ENCODE measurements at places on chromosomes 7 and 10.

DNA sequence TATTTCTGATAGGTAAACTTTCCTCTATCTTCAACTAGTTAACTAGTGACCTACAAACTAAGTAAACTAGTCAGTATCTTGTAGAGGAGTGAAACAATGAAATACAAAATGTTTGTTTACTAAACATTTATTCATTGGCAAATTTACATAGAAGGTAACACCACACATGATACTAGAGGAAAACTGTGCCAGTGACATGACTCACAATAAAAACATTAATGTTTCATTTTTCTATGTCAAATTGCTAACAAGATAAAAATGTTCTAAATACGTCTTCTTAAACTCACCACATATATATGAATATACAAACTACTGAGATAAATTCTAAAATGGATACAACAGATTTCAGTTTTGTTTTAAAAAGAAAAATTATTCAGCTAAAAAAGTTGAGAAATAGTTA lies 471.3 kb downstream of the PARD3 start:
- DNase-seq, result no peak

DNA sequence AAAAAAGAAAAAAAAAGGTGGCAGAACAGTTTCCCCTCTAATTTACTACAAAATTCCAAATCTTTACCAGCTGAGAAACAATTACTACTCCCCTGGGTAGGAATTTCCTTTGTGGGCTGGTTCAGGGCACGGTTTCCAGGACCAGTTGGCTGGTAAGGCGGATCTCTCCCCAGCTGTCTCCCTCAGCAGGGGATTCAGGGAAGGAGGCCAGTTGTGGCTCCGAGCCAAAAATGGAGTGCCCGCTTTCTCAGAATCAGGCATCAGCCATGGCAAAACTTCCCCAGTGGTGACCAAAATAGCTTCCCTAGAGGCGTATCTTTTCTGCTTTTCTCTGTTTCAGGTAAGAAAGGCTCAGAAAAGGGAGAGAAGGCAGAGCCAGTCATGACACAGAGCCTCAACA lies 91.2 kb downstream of the ZNF22 start:
- no peak for DNase-seq

DNA sequence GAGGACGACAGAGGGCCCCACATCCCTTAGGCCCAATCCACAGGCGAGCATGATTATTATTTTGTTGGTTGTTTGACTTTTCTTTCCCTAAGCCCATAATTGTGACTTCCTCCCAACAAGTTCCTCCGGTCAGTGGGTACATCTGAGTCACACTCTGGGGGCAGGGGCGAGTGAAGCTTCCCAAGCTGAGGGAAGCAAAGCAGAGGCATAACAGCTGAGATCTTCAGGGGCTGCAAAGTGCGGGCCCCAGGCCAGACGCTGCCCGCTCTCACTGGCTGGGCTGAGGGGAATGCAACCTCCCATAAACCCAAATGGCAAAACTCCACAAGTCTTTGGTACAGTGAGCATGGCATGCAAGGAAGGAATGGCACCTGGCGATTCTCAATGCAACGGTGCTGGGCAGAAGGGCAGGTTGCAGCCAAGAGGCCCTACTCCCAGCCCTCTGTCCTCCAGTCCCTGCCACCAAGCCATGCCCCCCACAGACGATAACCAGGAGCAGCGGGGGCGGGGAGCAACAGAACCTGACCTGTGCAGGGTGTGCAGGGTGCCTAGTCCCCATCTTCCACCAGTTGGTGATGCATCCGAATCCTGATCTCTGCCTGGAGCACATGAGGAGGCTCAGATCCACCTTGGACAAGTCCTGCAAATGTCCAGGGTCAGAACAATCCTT lies 25.3 kb downstream of the TNS3 start:
- no peak for DNase-seq

- no peak for DNase-seq
These were observed 730.9 kb downstream of the GRID1 start for GRCh38 chr10:85635650-85636049.

DNA sequence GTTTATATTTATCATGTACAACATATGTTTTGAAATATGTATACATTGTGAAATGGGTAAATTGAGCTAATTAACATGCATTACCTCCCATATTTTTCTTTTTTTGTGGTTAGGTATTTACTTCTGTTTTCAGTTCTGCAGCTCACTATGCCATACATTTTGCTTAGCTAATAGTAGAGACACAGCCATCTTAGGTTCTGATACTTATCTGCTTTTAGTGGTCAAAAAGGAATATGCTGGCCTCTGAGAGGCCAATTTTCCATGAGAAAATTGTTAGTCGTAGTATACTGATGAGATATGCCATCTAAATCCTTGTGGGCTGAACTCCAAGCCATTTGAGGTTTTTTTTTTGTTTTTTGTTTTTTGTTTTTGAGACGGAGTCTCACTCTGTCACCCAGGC lies 31.0 kb downstream of the SGPL1 start:
- no peak for DNase-seq

DNA sequence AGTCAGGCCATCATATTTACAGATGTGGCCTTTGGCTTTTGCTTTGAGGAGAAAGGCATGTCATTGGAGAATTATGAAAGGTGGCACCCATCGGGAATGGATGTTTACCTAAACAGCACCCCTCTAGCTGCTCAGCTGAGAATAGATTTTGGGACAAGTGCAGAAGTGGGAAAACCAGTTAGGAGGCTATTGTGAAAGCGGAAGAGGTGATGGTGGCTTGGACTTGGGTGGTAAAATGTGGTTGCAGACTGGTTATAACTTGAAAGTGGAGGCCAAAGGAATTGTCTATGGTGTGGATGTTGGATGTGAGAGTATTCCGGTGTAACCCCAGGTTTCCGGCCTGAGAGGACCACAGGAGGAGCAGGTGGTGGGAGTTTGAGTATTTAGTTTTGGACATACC lies 5.2 kb upstream of the SLC12A9 start:
- no peak for DNase-seq

- DNase-seq, result no peak
These were observed at the start of gene GPRIN2 for GRCh38 chr10:46556515-46557318. TSS of gene GPRIN2 (minus strand) at chr10:46556658. CDS start at chr10:46550736, 5,922 bp downstream.

GRCh38 chr7:43078794-43079193 lies 33.7 kb upstream of the HECW1 start:
- DNase-seq, result no peak

DNA sequence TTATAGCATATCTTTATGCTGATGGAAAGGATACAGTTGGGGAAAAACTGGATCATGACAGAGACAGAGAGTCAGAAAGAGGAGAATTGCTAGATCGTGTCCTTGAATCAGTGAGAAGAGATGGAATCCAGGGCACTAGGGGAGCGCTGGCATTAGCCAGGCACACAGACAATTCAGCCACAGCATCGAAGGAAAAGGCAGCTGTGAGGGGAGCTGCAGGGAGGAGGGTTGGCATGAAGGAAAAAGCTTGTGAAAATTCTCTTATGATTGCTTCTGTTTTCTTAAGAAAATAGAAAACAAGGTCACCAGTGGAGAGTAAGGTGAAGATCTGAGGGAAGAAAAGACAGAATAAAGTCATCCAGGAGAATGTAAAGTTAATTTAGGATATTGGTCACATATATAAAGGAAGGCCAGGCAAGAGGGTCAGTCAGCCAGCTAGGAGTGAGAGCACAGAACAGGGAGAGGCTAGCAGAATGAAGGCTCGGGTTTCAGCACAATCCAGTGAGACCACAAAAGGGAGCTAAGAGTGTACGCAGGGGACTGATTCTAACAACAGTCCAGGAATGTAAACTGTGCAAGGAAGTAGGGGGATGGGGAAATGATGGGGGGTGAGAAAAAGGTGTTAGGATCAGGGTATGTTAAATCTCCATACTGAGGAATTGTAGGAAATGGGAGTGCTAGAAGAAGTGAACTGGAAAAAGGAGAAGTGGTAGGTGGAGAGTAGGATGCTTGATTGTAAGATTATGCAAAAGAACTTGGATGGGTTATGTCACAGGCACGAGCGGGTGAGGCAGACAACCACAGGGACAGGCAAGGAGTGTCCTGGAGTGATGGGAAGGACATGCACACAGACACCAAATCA lies 112.0 kb downstream of the RNF32 start:
- no peak for DNase-seq

GRCh38 chr10:90930070-90930837 lies 9.4 kb upstream of the ANKRD1 start:
- no peak for DNase-seq

GRCh38 chr10:106000721-106001120 lies 1163.8 kb downstream of the SORCS1 start:
- no peak for DNase-seq

DNA sequence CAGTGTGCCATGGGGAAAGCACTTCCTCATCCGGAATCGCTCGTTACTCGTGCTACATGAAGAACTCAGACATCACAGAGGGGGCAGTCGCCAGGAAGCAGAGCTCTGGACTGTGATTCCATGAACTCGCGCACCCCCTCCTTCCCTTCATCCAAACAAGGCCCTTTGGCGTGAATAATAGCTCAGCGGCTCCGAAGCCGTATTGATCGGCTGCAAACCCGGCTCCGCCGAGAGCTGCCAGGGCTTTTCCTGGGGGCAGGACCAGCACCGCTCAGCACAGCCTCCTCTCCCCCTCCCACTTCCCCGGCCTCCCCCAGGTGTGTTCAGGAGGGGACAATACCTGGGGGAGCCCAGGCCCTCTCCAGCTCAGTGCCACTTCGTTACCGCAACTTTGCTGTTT lies 129.0 kb upstream of the TCF7L2 start:
- DNase-seq, result no peak

- no peak for DNase-seq
These were observed 73.8 kb upstream of the SFMBT2 start for GRCh38 chr10:7484456-7485243.

DNA sequence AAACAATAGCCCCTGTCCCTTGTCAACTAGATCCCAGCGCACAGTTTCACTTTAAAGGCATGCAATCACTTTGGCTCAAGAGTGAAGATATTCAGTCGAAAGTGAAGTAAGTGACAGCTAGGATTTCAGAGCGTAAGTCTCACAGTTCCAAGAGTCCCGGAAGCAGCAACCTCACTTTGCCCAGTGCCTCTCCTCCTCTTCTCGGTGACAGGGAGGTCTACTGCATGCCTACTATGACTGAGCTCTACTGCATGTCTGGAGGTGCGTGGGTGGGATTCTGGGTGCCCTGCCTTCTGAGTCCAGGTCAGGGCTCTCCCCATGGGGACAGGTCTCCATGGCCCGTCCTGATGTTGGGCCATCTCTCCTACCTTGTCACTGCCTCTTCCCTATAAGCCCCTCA lies 17.0 kb downstream of the PRKCQ start:
- no peak for DNase-seq

GRCh38 chr10:123666318-123667236 lies at the start of gene GPR26:
TSS of gene GPR26 (plus strand) at chr10:123666355. CDS start at chr10:123666408, 53 bp downstream.
- DNase-seq, result no peak

DNA sequence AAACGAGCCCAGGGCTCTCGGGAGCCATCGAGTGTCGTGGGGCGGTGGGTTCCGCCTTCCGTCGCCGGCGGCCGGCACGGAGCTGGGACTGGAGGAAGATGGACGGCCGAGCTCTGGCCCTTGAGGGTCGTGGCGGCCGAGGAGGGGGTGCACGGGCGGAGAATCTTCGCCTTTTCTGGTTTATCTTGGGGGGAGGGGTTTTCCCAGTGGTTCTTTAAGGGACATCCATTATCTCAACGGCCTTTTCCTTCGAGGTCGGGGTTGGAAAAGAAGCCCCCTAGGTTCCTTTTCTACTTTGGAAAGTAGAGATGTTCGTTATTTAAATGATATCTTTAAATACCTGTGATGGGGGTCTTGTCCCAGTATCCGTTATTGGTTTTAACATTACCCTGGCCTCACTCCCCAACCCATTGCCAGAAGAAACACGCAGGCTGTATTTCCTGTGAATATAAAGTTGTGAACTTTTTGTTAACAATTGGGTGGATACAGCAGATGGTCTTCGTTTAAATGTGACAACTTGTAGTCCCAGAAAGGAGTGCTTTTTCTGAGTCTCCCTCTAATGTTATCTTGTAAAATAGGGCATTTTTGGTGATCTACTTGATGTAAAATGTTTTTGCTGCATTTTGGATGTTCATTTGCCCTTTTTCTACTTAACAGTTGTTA lies 765 bp downstream of the CCAR1 start:
- no peak for DNase-seq

DNA sequence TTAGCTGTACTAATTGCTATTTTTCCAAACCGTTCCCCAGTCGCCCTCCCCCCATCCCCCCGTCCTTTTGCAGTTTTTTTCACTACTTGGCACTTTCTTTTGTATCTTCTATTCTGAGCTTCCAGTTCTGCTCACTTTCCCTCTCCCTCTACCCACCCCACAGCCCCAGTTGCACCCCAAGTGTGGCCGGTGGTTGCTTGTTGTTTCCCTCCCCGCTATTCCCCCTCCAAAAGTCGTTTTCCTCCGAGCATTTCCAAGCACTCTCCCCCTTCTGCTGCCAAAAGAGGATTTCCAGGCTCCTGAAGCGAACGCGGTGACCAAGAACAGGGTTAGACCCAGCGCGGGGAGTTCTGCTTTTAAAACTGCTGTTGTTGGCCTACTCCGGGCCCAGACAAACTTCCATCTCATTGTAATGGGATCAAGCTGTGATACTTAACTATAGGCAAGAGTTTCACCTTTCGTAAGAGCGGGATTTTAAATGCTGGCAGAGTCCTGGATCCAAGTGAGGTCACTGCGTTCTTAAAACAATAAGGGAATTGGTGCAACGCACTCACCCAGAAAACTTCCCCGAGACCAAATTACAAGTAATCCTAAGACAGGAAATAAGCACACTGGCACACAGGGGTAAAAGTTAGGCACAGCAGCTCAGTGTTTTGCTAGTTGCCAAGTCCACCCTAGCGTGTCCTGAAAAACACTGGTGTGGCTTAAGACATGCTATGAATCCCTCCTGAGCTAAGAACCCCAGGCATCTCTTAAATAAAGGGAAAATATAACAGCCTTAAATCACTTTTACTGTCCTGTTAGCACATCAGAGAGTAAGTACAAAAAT lies 1.5 kb upstream of the RGS10 start:
- no peak for DNase-seq

DNA sequence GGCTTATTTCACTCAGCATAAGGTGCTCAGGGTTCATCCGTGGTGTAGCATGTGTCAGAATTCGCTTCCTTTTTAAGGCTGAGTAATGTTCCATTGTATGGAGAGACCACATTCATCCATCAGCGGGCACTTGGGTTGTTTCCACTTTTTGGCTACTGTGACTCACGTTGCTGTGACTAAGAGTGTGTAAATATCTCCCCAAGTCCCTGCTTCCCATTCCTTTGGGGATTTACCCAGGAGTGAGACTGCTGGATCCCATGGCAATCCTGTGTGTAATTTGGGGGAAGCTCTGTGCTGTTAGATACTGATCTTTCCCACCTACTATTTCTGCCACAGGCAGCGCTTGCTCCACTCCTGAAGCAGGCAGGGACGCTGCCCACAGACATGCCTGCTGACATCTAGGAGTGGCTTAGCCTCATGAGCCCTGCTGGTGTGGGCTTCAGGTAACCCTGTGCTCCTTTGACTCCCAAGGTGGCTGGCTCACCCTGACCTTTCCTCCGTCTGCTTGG lies 346.0 kb downstream of the FRMD4A start:
- no peak for DNase-seq

- no peak for DNase-seq
These were observed 32.7 kb downstream of the TNRC18 start for GRCh38 chr7:5390918-5391317.

DNA sequence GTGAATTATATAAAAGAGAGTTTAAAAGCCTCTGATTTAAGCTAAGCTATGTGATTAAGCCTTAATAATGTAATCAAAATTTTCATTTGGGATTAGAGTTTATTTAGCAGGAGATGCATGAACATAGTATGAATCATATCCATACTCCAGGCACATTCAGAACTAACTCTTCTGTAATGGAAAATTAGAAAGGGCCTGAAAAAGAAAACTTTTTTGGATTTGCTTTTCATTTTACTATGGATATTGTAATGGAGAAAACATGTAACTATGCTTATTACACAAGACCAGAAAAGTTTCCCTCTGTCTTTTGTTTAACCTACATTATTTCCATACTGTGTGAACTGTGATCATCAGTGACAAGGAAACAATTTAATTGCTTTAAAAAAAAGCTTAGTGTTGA lies 22.0 kb downstream of the TES start:
- no peak for DNase-seq

Data from cortex of kidney (tissue), 1 donor.